ENCODE measurements at places on chromosomes 1 and 21. TPM values are rescaled to one million over a fixed set of nuclear protein-coding genes. Genes with fewer than 3 reads are reported as not detected.

Gene TFB2M
- 30.9 TPM for total RNA-seq

- no peak for DNase-seq
Measured at GRCh38 chr1:21278208-21278859, 11.9 kb downstream of the ECE1 start.

Gene AURKAIP1
- 147 TPM for total RNA-seq

GRCh38 chr1:229642376-229642775 is 16.3 kb downstream of the URB2 start:
- DNase-seq = no peak

- no peak for DNase-seq
Measured at GRCh38 chr21:21210552-21210951, 212.3 kb downstream of the NCAM2 start.

GRCh38 chr1:231092380-231092779 is 52.3 kb upstream of the FAM89A start:
- no peak for DNase-seq

DNA sequence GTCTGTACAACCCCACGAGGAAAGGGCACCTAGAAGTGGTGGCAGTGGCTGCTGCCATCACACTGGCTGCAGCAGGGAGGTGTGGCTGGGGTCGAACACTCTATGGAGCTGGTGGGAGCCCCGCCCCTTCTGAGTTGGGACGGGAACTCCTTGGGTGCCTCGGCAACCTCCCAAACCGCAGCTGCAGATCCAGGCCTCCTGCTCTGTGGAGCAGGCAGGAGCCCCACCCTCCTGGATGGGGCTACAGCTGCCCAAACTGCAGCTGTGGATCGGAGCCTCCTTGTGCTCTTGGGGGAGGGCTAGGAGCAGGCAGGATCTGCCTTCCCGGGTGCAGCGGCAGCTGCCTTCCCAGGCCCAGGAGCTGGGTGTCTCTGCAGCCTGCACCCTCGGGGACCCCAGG is 38.9 kb upstream of the TARDBP start:
- DNase-seq = no peak

GRCh38 chr21:45596704-45597318 is 46.7 kb upstream of the PCBP3 start:
- DNase-seq = peak; percentile 73

Gene TCP10L
- 0.59 TPM for total RNA-seq

DNA sequence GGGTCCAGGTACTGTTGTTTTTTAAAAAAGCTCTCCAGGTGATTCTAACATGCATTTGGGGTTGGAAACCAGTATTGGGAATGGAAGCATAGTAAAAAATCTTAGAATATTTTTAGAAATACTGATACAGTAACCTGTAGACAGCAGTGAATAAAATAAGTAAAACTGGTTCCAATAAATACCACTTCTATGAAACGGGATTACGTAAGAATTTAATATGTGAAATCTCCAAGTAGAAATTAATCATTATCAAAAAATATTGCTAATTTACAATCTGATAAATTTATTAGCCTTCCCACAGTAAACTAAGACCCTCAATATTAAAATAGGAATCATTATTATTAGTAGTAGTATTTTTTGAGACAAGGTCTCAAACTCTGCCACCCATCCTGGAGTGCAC is 177.5 kb downstream of the COP1 start:
- DNase-seq = no peak

DNA sequence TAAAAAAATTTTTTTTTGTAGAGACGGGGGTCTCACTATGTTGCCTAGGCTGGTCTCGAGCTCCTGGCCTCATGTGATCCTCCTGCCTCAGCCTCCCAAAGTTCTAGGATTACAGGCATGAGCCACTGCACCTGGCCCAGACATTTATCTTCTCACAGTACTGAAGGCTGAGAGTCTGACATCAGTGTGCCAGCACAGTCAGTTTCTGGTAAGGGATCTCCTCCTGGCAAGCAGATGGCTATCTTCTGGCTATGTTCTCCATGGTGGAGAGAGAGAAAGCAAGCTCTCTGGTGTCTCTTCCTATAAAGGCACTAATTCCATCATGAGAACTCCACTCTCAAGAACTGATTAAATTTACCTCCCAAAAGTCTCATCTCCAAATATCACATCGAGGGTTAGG is 57.8 kb upstream of the C1orf185 start:
- DNase-seq = no peak

DNA sequence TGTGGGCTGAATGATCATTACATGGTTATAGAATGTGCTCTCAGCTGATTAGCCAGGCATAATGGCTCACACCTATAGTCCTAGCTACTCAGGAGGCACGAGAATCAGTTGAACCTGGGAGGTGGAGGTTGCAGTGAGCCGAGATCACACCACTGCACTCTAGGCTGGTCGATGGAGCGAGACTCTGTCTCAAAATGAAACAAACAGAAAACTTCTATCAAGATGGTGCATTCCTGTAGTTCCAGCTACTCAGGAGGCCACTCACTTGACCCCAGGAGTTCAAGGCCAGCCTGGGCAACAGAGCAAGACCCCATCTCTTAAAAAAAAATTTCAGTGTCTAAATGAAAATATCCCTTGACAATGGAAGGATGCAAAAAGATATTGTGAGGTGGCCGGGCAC is 10.9 kb downstream of the TIMM17A start:
- no peak for DNase-seq

Gene TXNDC12
- total RNA-seq = 46.0 TPM

DNA sequence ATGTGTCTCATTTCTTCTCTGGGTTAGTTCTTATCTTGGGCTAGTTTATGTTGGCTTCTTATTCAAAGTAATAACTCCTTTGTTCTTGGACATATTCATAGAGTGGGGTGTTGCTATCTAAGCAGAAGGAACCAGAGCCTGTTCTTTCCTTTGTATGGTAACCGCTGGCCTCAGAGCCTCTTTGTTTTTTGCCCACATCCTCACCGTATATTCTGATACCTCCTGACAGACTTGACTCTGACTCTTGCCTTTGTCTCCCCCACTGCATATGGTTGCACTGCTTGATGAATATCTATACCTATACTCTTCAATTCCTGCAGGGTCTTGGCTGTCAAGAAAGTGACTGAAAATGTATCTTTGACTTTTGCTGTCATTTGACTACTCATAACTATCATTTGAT is 10.2 kb downstream of the FLG2 start:
- no peak for DNase-seq

Gene NR5A2
- total RNA-seq = 0.13 TPM

DNA sequence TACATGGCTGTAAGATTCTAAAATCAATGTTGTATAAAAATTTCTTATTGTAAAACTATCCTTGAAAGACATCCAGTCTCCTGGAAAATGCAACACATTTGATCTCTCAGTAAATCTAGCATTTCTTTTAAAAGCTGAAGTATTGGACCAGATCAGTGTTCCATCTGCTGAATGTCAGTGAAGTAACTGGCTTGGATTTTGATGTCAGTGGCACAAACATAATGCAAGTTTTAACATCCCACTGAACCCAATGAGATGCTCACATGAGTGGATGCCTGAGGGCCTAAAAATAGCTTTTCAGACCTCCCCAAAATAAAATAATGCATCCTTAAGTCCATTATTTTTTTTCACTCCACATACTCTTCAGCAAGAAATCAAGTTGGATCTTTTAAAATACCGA is 1432.2 kb downstream of the MRPL39 start:
- DNase-seq = no peak

GRCh38 chr1:209235166-209235565 is 348.3 kb upstream of the CAMK1G start:
- no peak for DNase-seq
